Left lung (tissue), 14 donors: ENCODE measurements at places on chromosomes 1 and 21. TPM values are rescaled to one million over a fixed set of nuclear protein-coding genes. Genes with fewer than 3 reads are reported as not detected.

The MLLT11 gene
- 1.7 TPM for total RNA-seq

GRCh38 chr1:239952348-239953308 is 139.1 kb upstream of the FMN2 start:
- DNase-seq: peak; percentile 74

GRCh38 chr1:30906631-30907441 is 1.7 kb downstream of the SDC3 start:
- DNase-seq: no peak

DNA sequence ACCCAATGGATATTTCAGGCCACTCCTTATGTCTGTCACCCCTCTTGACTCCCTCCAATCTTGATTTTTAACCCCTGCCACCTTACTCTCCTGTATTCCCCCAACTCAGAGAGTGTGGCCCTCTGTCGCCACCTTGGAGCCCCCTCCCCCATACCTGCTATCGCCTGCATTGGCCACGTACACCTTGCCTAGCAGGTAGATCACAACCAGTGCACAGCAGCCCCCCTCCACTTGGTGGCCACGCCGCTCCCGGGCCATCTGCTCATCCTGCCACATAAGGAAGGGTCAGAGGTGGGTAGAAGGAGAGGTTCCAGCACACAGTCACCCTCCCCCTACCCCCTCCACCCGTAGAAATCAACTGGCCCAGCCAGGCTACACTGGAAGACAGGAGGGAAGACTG is 2.9 kb downstream of the PPM1J start:
- DNase-seq: no peak

DNA sequence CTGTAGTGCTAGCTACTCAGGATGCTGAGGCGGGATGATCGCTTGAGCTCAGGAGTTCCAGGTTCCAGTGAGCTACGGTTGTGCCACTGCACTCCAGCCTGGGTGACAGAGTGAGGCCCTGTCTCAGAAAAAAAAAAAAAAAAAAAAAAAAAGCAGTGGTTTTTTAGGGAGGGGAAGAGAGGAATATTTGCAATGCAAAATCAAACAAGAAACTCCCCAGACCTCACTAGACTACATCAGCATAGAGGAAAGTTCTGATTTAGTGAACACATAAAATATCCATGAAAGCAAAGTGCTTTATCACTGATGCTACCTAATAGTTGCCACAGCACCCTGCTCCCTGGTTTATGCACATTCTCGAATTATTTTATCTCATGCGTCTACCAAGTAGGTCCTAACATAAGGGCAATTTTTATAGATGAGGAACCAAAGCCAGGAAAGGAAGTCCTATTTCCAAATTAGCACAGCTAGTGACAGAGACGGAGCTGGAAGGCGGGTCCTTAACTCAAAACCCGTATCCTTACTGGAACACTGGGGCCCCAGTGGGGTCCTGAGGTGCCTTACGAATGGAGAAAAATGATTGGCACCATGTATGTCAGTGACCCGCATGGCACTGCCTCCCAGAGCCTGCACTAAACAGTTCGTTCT is 50.7 kb upstream of the GPR157 start:
- DNase-seq: no peak

DNA sequence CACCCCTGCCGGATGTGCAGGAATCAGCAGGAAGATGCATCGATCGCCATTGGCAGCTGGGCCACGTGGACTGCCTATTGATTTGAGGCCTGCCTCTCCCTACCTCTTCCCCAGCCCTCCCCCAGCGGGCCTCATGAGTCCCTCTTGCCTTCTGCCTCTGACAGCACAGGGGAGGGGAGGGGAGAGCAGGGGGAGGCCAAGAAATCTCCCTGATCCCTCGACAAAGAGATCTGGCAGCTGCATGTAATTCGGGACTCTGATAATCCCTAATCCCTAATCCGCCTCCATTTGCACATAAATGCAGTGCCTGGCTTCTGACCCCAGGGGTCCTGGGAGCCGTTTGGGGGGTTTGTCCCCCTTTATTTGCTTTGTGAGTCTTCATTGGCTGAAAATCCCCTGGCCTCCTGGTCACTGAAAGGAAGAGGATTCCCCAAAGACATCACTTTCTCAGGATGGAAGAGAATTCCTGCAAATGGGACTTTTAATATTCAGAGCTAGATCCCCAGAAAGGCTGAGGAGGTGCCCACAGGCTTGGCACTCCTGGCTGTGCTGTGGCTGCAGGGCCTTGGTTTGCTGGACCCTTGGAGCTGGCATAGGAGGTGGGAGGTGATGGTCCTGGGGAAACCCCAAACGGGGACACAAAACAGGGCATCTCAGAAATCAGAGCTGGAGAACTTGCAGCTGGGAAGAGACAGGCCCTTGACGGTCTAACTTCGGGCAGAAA is 239.4 kb upstream of the POU3F1 start:
- no peak for DNase-seq

GRCh38 chr1:67149179-67149770 is 14.5 kb upstream of the C1orf141 start:
- DNase-seq: peak; percentile 47

DNA sequence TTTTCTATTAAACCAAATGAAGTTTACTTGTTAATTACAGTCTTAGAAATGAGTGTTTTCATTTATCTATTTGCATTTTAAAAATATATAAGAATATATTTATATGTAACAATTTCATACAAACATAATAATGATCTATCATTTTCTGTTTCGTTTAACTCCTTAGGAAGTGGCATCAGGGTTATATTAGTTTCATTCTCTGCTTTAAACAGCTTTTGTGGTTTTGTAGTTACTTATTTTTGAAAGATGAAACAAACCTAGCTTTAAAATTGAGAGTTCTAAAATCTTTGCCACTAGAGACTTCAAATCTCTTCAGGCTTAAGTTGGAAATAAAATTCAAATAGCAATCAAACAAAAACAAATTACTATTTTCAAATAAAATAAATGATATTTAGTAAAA is 2110.6 kb downstream of the MRPL39 start:
- DNase-seq: no peak

- no peak for DNase-seq
These were observed 69.5 kb downstream of the RHOU start for GRCh38 chr1:228804640-228805413.

DNA sequence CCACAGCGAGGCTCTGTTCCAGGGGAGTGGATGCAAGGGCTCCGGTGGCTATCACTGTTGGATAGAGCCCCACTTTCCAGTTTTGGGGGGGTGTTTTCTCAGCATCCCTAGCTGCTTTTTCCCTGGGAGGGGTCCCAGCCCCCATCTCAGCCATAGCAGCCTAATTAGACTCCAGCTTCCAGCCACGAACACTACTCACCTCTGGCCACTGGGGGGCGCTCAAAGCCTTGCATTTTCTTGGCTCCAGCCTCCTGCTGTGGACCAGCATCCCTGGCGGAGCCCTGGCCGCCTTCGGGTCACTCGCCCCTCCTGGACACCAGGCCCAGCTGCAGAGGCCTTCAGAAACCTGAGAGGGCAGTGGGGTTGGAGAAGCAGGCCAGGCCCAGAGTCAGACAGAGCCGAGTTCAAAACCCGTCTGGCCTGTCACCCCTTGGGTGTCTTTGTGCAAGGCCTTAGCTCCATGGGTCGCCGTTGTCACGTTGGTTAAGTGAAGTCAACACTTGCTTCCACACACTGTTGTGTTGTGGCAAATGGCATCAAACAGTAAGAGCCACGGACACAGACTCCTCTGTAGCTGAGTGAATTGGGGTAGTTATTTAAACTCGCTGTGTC is 93.5 kb upstream of the ACTL8 start:
- DNase-seq: peak; percentile 46

- DNase-seq: no peak
These were observed 110.3 kb downstream of the DUSP10 start for GRCh38 chr1:221631556-221631955.

The C1orf115 gene
- total RNA-seq: 17.0 TPM

The HES3 gene
- total RNA-seq: not detected

The RWDD3 gene
- total RNA-seq: 12.4 TPM
